NCI-H1417 (cell line): ENCODE measurements at places on chromosomes 16 and 17.

- DNase-seq = peak; percentile 64
Measured at GRCh38 chr16:2785101-2785991, 2.0 kb downstream of the PRSS33 start.

- no peak for DNase-seq
Measured at GRCh38 chr16:85430523-85431421, 182.3 kb upstream of the GSE1 start.

DNA sequence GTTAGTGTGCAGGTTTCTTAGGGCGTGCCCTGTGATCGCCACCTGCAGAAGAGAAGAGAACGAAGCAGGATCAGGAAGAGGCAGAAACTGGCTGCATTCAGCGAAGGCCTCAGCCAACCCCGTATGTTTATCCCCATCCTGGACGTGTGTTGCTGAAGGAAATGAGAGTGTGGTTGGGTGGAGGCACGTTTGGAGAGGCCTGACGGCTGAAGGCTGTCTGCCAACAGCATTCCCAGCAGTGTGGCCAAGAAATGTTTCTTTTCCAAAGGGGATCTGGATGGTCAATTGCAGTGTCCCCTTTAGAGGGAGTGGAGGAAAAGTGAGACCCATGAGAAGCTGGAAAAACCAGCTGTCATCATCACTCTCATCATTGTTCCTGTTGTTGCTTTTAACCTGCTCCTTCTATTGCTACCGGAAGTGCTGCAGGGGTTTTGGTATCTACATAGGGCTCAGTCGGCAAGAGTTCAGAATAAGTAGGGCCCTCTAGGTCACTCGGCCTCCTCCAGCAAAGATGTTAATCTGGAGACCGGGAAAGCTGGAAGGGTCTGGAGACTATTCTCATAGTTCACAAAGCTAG lies 46.5 kb upstream of the SLC47A1 start:
- no peak for DNase-seq

- peak; percentile 22 for DNase-seq
Measured at GRCh38 chr17:29096094-29096493, 53.2 kb downstream of the PIPOX start.

DNA sequence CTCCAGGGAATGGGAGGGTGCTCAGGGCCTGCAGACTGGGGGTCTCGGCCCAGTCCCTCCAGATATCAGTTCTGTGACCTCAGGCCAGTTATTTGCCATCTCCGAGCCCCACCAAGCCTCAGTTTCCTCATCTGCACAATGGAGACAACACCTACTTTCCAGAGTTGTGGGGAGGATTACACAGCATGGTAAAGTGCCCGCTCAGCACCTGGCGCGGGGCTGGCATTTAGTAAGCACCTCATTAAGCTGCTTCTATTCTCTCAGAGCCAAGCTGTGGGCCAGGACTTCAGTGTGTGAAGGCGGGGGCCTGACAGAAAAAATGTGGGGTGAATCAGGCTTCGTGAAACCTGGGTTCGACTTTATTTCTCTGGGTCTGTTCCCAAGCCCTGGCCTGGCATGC lies 5.2 kb downstream of the FAM83G start:
- DNase-seq = no peak

GRCh38 chr17:44005527-44006271 lies 1.3 kb downstream of the NAGS start:
- DNase-seq = peak; percentile 47

- DNase-seq = no peak
Measured at GRCh38 chr17:78892936-78893379, 10.0 kb downstream of the CEP295NL start.

- peak; percentile 29 for DNase-seq
Measured at GRCh38 chr17:73833775-73834488, 189.7 kb upstream of the SDK2 start.

- DNase-seq = no peak
Measured at GRCh38 chr16:19776565-19776964, 58.5 kb downstream of the IQCK start.

GRCh38 chr17:34306466-34306865 lies 12.8 kb upstream of the CCL8 start:
- DNase-seq = no peak

DNA sequence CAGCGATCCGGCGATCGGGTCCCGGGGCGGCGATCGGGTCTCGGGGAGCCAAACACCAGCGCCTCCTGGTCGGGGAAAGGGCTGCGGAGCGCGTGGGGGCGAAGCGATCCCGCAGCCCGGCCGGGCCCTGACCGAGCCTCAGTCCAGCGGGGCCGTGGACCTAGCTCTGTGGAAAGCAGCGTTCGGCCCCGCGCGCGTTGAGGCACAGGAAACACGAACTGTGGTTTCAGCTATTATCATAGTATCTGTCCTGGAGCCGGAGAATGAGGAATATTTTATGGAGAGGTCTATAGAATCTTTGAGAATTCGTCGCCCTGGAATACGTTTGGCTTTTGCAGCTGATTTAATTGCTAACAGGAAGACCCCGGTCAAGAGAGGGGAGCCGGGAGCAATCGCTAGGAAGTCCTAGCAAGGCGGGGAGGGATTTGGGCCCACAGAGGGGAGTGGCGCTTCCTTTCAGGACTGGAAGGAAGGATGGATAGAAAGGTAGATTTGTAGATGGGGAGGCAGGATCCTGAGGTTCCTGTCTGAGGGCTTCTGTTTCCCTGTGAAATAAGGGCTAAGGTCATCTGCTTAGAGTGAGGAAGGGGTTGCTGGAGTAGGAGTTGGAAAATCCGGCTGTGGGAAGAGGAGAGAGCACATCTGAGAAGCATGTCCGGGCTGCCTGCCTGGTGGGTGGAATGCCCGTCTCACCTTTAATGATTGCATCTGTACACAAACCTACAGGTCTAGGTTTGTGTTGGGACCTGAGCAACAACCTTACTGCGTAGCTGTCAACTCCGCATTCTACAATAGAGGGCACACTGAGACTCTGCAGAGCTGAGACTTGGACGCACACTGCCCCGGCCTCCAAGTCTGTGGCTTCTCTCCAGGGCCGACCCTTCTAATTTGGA lies 770 bp downstream of the CCNF start:
- DNase-seq = peak; percentile 62

- no peak for DNase-seq
Measured at GRCh38 chr17:64984851-64985521, 65.7 kb upstream of the LRRC37A3 start.

DNA sequence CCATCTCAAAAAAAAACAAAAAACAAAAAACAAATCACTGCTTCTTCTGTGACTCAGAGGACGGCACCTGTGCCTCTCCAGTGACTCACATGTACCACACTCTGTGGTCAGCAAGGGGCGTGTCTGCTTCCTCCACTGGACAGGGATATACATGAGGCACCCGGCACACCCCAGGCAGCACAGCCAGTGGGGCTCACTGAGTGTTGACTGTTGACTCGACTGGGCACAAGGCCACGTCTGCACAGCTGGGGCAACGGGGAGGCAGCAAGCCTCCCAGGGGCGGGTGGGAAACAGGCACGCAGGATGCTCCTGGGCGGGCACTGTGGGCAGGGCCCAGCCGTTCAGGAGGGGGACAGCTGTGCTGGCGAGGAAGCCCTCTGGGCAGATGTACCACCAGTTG lies 64.1 kb downstream of the TIMM22 start:
- no peak for DNase-seq

GRCh38 chr16:83939266-83939855 lies 13.7 kb upstream of the OSGIN1 start:
- no peak for DNase-seq

DNA sequence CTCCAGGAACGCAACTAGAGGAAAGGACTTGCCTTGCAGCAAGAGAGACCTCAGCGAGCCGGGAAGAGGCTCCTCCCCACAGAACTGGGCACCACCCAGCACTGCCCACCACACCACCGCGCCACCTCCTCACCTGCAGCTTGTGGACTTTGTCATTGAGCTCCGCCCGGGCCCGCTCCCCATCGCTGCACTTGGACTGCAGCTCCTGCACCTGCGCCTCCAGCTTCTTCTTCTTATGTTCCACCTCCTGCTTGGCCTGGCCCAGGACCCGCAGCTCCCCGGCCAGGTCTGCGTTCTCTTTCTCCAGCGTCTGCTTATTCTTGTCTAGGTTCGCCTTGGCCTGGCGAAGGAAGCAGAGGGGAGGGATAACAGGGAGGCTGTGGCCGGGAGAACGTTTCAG lies 76.7 kb downstream of the NDE1 start:
- DNase-seq = no peak

GRCh38 chr16:89111263-89111662 lies 17.6 kb downstream of the ACSF3 start:
- no peak for DNase-seq

DNA sequence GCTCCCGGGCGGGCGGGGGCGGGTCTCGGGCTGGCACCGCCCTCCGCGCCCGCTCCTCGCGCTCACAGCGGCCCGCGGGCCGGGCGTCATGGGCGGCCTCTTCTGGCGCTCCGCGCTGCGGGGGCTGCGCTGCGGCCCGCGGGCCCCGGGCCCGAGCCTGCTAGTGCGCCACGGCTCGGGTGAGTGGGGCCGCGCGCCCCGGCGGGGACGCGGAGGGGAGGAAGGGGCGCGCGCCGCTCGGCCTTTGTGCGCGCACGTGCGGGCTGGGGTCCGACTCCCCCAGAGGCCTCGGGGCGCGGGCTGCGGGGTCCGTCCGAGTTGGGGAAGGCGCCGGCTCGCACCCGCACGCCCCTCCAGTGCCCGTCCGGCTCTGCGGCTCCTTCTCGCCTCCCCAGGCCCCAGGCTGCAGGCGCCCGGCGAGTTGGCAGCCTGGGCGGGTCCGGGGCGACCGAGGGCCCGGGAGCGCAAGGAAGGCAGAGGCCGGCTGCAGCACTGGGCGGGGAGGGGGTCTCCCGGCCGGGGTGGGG lies at the start of gene NME4:
Gene NME4, plus strand, starts transcription at position 65 of the 527 bp plus-strand sequence. Its CDS starts 24 bp downstream, at position 89.
- peak; percentile 72 for DNase-seq

DNA sequence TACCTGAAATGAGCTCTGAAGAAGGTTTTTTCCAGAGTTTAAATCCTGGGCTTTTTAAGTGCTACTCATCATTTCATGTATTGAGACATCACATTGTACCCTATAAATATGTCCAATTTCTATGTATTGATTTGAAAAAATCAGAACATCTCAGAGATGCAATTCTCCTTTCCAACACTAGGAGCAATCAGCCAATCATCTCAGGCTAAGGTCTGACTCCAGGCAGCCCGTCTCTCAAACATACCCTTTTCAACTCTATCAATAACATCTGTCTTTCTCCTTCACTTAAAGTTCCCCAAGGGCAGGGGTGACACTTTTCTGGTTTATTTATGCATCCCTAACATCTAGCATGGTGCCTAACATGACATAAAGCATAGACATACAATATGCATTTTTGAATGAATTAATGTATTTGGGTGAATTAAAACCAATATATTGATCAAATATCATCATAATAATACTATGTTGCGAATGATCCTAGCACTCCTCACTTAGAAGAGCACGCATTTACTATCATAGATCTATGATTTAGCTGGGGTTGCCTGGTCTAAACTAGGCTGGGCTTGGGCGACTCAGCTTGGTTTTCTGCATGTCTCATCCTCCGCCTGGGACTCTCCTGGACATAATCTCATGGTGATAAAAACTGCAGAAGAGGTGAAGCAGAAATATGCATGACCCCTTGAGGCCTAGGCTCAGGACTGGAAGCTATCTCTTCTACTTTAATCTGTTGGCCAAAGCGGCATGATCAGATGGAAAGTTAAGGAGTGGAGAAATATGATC lies 5.2 kb upstream of the CDH11 start:
- DNase-seq = no peak

- DNase-seq = no peak
Measured at GRCh38 chr16:50459496-50460080, 88.6 kb upstream of the NKD1 start.

GRCh38 chr17:65644545-65644944 lies 83.1 kb upstream of the AXIN2 start:
- DNase-seq = no peak

DNA sequence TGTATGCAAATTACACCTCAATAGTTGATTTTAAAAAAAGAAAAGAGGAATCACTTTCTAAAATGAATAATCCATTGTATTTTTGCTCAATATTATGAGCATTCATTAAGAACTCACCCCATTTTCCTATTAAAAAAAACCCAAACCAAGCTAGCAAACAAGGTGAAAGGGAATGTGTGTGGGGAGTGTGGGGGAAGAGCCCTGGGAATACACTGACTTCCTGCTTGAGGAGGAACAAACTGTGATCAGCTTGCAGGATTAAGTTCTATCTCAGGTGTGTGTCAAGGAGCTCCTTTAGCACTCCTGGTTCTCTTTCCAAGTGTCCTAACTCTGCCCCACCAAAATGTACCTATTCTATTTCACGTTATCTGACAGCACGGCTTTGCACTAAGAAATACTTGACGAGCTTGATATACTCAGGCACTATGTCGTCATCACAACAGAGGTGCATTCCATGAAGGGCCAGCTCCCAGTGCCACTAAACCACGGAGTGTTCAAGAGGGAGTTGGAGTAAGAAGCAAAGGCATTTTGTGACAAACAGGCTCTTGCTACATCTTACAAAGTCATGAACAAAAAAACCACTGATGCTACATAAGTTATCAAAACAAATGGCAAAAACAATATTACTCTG lies 73.2 kb downstream of the MYH10 start:
- no peak for DNase-seq

DNA sequence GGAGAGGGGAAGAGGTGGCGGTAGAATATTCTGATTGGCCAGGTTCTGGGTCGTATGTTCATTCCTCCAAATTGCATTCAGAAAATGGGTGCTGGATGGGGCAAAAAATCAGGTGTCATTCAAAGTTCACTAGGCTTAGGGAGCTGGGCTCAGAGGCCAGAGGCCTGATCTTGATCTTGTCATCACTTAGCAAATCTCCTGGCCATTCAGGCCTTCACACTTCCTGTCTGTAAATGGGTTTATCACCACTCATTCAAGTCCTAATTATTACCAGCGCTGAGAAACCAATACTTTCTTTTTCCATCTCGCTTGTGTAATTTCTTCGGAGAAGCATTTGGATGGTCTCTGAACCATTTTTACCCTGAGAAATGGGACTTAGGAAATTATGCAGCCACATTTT lies 50.8 kb downstream of the BMERB1 start:
- DNase-seq = no peak

GRCh38 chr17:72538901-72539352 lies 418.1 kb downstream of the SOX9 start:
- DNase-seq = no peak

DNA sequence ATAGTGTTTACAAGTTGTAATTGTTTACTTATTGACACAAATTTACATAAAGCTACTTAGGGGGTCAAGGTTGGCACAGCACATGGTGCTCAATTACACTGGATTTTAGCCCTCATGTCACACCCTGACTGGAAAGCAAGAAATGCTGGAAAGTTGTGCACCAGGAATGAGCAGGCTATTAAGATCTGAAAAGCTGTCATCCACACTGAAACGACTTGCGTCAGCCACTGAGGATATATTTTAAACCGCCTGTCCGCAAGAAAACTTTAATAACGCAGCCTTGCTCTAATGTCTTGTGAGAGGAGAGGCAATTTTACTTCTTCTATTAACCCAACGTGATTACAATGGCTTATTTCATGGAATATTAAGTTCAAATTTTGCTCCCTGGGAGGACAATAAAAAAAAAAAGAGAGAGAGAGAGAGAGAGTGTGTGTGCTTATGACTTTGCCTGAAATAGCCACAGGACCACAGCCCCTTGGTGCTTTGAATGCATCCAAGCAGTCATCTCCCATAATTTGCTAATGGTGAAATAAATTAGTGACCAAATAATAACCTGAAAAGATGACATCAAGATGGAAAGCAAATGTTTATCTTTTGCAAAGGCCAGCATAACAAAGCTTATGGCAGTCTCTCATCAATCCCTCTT lies 425.4 kb upstream of the PSMD7 start:
- no peak for DNase-seq

- no peak for DNase-seq
Measured at GRCh38 chr16:75495076-75495674, at the start of gene CHST6. Gene CHST6 (minus strand): TSS chr16:75495441. CDS start chr16:75479828, 15,613 bp downstream.

GRCh38 chr16:81480606-81481206 lies 36.1 kb downstream of the CMIP start:
- DNase-seq = no peak
